Stimulated activated CD4-positive, alpha-beta T cell treated with anti-CD3 and anti-CD28 coated beads, Interleukin-12 subunit alpha, Interleukin-12 subunit beta, amount 100 ng/mL, for 24 hours (primary cell): ENCODE measurements at places on chromosomes 6 and 20.
A peak's percentile ranks its signal among the peaks of the same experiment; 100 is the strongest.

DNA sequence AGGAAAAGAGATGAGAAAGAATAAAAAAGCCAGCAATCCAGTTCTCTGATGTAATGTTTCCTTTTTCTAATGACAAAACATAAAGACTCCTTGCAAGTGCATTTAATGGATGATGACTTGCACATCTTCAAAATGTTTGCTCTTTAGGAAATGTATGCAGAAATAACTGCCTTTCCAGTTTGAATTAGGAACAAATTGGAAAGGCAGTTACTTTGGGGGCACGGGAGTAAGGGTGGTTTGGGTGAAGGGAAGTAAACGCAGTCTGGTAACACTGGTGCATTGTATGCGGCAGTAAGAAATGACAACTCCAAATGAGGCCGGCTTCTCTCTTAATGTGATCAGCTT is 57.6 kb upstream of the REV3L start:
- DNase-seq, result no peak

DNA sequence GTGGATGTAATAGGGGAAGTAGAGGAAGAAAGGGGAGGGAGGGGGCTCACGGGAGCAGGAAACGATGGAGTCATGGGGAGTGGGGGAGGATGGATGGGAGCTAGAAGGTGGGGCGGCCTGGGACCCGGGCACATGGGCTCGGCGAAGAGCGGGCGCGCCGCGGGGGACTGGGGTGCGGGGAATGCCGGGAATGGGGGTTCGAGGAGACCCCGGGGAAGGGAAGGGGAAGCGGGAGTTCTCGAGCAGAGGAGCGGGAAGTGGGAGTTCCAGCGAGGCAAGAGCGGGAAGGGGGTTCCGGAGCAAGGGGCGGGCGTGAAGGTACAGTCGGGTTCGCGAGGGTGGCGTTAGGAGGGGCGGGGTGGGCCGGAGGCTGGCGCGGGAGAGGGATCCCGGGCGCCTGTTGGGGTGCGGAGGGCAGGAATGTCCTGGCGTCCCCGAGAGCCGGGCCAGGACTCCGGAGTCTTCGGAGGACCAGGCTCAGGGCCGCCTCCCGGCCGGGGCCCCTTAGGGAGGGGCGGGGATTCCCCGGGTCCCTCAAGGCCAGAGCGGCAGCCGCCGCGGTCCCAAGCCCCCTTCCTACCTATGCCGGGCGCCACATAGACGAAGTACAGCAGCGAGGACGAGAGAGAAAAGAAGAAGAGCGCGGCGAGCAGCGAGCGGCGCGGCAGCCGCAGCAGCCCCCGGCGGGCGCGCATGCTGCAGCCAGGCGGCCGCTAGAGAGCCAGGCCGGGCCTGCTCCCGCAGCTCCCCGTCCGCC is 504 bp downstream of the B4GALT5 start:
- no peak for DNase-seq

GRCh38 chr6:167836721-167837120 is 10.0 kb downstream of the AFDN start:
- no peak for DNase-seq

DNA sequence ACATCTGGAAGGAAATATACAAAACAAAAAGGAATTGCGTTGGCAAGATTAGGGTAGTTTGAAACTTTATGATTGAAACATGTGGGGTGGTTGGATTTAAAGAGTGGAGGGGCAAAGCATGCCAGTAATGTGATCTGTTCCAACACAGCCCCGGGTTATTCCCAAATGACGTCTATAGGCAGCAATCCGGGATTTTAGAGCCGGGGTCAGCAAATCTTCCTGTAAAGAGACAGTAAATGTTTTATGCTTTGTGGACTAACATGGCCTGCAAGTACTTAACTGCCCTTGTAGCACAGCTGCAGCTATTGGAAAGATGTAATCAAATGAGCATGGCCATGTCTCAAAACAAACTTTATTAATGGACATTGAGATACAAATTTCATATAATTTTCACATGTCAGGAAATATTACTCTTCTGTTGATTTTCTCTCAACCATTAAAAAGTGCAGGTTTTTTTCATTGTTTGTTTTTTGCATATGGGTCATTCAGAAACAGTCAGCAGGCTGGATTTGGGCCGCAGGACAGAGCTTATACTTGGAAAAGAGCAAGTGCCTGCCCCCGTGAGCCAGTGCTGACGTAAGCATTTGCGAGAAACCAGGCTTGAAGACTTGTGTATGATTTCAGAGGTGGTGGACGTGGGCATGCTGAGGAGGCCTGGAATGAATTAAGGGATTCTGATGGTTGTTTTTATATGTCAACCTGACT is 136.5 kb downstream of the DOK5 start:
- no peak for DNase-seq

GRCh38 chr6:100456908-100457235 is 7.8 kb downstream of the SIM1 start:
- no peak for DNase-seq

DNA sequence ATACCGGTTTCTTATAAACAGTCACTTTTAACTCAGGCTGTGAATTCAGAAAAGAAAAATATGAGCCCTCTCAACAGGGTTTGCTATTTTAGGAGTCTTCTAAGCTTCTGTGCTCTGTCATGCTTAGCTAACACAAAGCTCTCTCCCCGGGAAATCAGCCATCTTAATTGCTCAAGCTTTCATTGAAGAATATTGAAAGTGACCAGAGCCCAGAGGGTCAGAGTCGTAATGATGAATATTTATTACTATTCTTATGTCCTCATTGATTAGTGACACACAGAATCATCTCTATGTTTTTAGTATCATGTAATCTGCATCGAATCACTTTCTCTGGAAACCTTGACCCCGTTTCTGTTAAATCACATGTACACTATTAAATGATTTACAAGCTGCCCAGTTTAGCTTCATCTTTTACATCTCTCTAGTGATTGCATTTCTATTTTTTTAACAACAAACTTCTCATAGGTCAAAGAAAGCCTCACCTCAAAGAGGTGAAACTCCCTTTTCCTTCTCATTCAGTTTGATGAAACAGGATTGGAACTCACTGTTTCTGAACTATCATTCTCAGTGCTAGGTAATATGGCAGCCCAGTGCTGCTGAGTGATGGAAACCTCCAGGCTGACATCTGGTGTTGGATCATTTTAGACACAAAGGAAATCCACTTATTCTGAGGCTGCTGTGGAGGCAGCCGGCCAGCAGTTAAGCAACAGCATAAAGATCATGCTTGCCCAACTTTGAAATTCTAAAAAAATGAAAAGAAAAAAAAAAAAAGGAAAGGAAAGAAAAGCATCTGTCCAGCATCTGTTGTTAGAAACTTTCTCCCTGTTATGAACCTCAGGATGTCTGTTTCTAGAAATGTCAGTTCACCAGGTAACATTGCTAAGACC is 96.3 kb downstream of the RFPL4B start:
- DNase-seq, result no peak

DNA sequence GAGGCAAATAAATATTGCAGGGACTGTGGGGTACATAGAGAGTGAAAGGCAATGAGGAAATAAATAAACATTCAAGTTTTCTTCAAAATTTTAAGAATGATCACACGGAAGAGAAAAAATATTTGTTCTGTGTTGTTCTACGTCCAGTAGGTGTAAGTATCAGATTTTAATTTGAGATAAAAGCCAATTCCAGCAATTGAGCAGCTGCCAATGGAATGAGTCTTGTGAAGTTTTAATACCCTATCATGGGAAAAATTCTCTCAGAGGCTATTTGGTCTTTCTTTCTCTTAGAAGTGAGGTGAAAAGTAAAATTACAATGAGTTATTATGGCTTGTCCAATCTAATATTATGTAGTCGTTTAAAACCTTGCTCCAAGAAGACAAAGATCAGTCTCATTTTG is 195.7 kb upstream of the CITED2 start:
- no peak for DNase-seq

DNA sequence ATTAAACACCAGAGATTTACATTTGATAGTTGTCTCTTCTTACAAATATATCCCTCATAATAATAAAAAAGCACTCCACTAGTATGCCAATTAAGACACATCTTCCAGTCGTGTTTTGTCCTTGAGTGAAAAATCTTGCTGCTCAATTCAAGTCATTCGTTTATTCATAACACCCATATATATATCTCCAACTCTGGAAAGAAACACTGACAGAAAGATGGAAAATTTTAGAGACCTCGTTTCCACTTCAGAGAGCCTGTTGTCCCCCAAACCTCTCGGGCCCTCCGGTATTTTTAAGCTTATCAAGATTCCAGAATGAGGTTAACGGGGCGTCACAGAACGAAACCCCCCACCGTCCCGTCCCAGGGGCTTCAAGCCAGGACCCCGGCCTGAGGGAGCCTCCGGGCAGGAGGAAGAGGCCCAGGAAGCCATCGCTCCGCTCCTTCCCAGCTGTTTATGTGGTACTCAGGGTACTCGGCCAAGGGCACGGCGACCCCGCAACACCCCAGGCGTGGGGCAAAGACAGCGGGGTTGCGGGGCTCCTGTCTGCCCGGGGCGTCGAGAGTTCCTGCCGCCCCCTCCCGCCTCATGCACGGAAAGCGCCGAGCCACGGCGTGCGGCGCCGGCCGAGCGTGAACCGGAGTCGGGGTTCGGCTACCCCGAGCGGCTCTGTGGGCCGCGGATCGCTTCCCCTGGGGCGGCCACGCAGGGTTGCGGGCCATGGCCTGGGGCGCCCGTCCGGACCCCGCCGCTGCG is 623 bp upstream of the SNX9 start:
- DNase-seq, result no peak

DNA sequence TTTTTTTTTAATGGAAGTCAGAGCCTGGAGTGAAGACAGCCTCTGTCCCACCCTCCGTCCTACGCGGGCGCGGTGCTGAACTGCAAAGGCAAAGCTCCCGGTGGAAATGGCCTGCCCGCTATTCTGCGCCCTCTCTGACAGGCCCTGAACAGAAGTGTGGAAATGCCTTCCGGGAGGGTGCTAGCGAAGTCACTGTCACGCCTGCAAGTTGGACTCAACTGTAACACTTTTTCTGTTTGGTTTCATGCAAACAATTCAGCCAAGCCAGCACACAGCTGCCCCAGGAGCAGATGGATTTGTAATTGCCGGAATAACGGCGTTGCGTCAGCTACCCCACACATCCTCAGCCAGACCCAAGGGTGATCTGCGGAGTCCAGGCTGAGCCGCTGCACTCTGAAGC is 107.6 kb downstream of the PSMB1 start:
- no peak for DNase-seq

- no peak for DNase-seq
Measured at GRCh38 chr20:37071481-37071911, 24.3 kb downstream of the RBL1 start.

DNA sequence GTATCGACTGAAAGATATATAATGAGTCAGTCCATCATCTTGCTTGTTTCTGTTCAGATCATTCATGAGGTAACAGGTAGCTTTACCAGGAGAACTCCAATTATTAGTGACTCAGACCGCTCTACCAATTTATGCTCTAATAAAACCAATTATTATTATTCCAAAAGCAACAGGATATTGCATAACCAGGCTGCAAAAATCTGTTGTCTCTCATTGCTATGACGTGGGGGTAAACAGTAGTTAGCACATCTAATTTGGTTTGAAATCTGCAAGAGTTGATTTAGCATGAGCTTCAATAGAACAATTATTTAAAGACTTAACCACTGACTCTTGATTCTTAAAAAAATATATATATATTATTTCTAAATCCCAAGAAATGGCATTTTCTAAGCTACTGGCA is 90.9 kb upstream of the MAP7 start:
- no peak for DNase-seq

GRCh38 chr6:150617496-150618460 is 18.1 kb downstream of the PLEKHG1 start:
- no peak for DNase-seq

GRCh38 chr6:121881974-121882667 is 446.7 kb downstream of the GJA1 start:
- no peak for DNase-seq

GRCh38 chr6:87494761-87495422 is 22.1 kb downstream of the SLC35A1 start:
- no peak for DNase-seq

DNA sequence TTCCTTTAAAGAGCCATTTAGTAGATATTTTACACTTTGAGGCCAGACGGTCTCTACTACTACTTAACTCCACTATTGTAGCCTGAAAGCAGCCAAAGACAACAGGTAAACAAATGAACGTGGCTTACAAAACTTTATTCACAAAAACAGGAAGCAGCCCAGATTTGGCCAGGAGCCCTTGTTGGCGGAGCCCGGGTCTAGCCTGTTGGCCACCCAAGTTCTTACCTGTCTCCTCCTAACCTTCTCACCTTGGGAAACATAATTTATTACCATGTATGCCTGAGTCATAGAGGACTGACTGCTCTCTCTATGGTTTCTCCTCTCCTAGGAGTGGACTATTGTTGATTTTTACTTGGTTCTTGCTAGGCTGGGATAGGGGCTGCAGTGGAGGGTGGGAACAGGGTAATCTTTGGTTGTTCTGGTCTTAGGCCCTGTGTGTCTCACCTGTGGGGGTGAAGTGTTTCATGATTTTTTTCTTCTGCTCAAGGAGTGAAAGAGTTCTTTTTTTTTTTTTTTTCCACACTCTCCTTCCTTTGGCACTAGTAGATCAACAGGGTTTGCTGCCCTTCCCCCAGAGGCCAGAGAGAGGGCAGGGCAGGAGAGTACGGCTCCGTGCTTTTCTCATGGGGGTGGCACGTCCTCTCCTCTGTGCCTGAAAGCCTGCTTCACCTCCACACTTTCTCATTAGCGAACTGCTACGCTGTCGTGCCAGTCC is 90.0 kb downstream of the RPP40 start:
- no peak for DNase-seq

DNA sequence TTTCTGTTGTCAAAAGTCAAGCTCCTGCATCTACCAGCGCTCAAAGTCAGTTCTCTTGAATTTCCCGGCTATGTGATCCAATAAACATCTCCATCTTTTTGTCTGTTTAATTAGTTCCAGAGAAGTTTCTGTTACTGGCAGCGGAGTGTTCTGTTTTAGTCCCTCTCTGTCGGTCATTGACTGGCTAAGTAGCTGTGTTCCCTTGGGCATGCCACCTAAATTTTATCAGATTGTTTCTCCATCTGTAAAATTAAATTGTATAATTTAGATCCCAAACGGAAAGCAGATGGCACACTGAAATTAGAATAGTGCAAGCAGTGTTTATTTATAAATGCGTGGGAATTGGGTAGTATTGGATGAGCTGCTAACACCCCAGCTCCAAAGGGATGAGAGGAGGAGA is 29.7 kb upstream of the PRL start:
- no peak for DNase-seq

DNA sequence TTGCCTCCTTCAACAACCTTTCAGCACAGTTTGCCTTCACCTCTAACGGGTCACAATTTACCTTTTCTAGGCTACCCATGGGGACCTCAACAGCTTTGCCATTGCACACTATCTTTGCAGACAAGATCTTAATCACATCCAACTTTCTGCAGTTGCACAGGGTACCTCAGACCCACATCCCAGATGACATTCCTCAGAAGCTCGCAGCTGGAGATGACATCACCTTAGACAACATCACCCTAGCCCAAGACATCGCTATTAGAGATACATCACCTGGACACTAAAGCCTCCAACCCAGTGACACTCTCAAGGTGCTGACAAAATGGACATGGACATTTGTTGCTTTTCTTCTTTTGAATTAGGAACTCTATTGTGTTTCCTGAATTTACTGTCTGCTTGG is 38.6 kb upstream of the RPP40 start:
- no peak for DNase-seq

- DNase-seq, result no peak
Measured at GRCh38 chr20:53040693-53041589, 68.8 kb downstream of the TSHZ2 start.

GRCh38 chr6:110878751-110879522 is 4.4 kb downstream of the AMD1 start:
- no peak for DNase-seq

GRCh38 chr20:61120595-61121515 is 131.2 kb upstream of the CDH4 start:
- DNase-seq, result peak; percentile 2

- DNase-seq, result no peak
Measured at GRCh38 chr20:54083459-54083858, 13.1 kb upstream of the BCAS1 start.

- DNase-seq, result no peak
Measured at GRCh38 chr6:56534680-56535419, 107.8 kb downstream of the DST start.
